ENCODE measurements at places on chromosomes 13 and 19.
A peak's percentile ranks its signal among the peaks of the same experiment; 100 is the strongest.

GRCh38 chr19:10116085-10116865, 3.4 kb downstream of the EIF3G start:
- DNase-seq = no peak

GRCh38 chr13:113635709-113636108, 22.3 kb downstream of the ATP4B start:
- no peak for DNase-seq

DNA sequence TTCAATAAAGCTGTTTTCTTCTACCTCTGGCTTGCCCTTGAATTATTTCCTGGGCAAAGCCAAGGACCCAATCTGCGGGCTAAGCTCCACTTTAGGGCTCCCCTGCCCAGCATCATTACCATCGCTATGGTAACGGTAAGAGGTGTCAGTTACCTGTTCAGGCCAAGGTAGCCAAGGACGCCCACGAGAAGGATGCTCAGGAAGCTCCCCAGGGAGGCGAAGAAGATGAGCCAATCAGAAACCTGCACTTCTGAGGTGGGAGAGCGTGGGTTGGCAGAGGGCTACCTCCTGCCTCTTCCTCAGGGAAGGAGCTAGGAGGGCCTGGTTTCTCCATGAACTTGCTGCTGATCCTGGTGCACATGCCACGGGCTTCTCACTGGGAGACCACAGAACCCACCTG, 24.7 kb downstream of the IL12RB1 start:
- peak; percentile 17 for DNase-seq

GRCh38 chr19:15471639-15472101, 7.3 kb upstream of the RASAL3 start:
- no peak for DNase-seq

- no peak for DNase-seq
Observed at GRCh38 chr13:41408121-41408520, 49.2 kb upstream of the RGCC start.

DNA sequence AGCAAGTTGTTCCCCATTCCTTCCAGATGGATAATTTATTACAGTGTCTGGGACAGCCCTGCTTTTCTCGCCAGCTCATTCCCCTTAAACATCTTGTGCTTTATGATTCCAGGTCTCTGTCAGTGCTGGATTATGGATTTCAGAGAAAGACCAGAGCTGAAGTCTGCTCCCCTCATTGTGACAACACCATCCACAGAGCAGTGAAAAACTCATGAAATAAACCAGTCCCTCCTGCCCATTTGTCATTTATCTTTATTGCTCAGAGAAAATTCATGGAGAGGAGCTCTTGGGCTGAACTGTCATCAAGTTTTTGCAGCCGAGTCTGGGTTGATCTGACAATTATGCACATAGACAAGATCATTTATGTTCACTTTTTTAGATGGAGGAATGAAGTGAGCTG, 92.7 kb upstream of the GPR12 start:
- DNase-seq = no peak

DNA sequence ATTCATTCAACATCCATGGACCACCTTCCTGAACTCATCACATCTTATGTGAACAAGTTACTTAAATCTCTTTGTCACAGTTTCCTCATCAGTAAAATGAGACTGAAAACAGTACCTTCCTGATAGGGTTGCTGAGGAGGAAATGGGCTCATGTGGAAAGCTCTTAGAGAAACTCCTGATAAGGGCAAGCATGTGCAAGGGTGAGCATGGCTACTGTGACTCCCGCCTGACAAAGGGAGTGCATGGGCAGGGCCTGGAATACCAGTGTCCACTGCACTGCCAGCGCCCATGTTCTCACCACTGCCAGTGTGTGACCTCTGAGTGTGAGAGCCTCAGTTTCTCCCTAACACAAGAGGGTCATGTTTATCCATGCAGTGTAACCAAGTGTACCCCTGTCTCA, 27.3 kb upstream of the IL17D start:
- DNase-seq = no peak

GRCh38 chr13:37418490-37418889, 180.1 kb downstream of the POSTN start:
- DNase-seq = no peak

- DNase-seq = no peak
Observed at GRCh38 chr13:91331047-91331915, 16.2 kb upstream of the MIR17HG start.

DNA sequence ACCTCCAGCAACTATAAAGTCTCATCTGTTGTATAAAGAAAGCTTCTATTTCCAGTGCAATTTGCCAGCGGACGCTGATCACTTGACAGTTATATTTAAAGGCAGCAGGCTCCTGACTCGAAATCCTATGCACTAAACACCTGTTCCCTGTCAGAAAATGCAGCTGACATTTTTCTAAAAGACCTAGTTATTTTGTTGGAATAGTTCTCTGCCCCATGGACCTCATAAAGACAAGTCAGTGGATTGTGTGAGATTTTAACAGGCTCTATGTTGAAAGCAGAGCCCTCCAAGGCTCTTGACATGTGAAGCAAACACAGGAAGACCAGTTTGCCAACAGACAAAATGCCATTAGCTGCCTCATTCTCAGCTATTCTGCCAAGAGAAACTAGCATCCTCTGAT, 304.7 kb upstream of the KLF12 start:
- DNase-seq = peak; percentile 50

- no peak for DNase-seq
Observed at GRCh38 chr13:102369302-102369701, 32.5 kb downstream of the FGF14 start.

- DNase-seq = no peak
Observed at GRCh38 chr19:53183146-53183764, 9.9 kb downstream of the ZNF665 start.

Measured in NCI-H1092 (cell line).